ENCODE measurements at places on chromosomes 3 and 15.

DNA sequence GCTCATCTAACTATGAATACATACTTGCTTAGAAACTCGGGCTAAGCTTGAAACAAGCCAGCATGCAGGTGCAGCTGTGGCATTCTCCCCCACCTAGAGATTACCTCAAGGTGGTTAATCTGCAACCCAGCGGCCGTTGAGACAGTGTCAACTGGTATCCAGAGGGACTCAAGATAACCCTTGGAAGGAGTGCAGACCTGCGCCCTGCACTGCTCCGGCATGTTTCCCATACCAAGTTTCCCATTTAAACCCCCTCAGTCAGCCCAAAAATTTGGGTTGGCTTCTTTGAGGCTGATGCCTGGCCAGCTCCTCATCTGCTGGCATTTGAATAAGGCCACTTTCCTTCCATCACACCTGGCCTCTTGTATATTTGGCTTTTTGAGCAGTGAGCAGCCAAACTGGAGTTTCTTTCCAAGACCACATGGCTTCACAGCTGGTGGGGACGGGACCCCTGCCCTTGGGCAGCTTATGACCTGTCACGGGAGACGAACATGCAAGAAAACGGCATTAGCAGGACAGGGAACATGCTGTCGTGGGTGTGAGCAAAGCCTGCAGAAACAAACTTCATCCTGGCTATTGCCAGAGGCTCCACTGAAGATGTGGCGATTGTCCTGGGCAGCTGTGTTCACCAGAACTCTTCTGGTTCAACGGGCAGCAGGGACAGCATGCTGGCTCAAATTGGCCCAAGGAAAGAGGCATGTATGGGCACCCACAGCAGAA lies 98.2 kb downstream of the PLXNA1 start:
- DNase-seq: no peak

GRCh38 chr3:123859177-123859576 lies 25.0 kb downstream of the MYLK start:
- DNase-seq: no peak

DNA sequence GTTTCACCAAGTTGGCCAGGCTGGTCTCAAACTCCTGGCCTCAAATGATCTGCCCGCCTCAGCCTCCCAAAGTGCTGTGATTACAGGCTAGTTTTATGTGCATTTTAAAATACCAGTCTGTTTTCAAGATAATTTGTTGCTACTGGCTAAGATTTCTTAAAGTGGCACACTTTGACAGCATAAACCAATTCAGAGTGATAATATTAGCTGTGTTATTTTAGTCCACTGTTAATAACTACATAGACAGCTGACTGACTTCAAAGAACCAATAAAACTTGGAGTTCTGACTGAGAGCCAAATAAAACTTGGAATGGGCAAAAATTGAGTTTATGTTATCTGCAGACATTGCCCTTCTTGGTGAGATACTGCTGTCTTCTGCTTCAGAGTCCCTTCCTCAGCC lies 291.8 kb downstream of the UBE2E2 start:
- no peak for DNase-seq

DNA sequence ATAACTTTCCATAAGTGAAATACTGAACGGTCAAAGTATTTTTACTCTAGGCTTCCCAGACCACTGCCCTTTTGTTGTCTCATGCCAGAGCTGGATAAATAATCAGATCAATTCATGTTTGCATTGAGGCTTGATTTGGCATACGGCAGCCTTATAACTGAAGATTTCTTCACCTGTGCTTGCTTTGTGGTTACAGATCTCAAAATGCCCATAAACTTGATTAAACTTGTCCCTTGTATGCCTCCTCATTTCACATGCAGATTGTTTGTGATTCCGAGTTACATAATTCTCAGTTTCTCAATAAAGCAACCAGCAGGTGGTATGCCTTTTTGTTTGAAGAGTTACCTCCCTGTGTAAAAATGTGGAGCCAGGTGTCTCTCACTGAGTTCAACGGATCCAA lies 211.4 kb upstream of the LRIG1 start:
- DNase-seq: no peak

DNA sequence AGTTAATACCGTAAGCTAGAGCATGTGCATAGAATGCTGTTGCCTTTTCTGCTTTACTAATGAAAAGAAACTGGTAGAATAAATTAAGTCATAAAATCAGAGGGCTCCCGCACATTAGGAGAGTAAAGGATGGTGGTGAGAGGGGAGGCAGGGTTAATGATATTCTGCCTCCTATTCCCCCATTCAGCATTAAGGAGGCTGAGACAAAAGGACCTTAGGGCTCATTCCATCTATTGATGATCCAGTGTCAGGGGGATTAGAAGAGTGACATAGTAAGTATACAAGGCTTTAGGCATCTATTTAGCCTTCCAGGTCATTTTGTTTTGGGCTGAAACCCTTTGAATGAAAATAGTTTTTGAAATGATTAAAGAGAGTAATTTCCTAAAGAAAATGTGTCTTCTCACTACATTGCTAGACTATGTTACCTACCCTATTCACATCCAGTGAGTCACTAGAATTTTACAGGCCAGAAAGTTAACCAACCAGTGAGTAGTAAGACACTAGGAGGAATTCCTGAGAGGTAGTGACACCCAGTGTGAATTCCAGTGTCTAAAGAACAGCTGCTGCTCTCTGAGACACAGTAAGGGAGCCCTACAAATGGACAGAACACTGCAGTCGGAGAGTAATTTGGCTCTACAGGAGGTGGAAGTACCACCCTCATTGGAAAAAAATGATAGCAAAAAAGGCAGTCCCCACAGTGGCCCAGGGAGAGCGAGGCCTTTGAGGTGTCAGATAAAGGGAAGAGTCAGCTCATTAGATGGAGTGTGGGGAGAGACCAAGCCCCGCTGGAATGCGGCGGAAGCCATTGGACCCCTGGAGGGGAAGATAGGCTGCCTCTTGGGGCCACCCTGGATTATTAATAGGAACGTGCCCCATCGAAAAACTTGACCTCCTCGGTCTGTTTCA lies 67.6 kb downstream of the TUSC7 start:
- DNase-seq: no peak

DNA sequence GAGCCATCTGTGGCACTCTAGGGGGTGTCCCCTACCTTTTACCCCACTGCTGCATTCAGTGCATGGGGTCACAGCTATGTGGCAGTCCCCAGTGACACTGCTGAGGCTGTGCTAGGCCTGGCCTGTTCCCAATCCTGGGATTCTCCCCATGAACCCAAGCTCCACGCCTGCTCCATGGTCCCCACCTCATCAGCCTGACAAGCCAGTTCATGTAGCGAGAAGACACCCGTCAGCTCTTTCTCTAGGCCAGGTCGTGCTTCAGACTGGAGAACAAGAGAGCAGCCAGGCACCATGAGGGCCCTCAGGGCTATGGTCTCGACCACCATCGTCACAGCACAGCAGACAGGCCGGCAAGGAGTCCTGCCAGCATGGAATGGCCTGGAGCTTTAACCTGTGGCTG lies 72.8 kb upstream of the PRR20G start:
- DNase-seq: no peak

- no peak for DNase-seq
Measured at GRCh38 chr15:95684126-95684525, 646.4 kb upstream of the NR2F2 start.

- DNase-seq: peak; percentile 35
Measured at GRCh38 chr15:74780523-74781430, 1.1 kb upstream of the CSK start.

DNA sequence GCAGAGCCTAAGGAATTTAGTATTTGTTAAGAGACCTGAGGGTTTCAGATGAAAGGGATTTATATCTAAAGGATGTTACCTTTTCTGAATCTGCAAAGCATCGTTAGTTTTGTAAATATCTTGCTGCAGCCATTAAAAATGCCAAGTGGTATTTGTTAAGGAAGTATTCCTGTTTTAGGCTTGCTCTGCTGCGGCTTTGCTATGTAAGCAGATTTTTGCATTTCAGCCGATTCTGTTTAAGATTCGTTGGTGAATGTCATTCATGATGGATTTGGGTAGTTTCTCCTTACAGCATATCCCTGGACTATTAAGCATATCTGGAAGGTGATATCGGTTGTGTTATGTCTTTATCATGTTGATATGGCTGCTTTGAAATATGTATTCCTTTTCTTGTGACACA lies 1.0 kb downstream of the USP8 start:
- DNase-seq: peak; percentile 27

- no peak for DNase-seq
Measured at GRCh38 chr15:100728371-100729201, 126.2 kb downstream of the ASB7 start.

- DNase-seq: no peak
Measured at GRCh38 chr3:108724101-108724500, 33.1 kb downstream of the RETNLB start.

- no peak for DNase-seq
Measured at GRCh38 chr15:63797901-63798300, 35.8 kb downstream of the HERC1 start.

DNA sequence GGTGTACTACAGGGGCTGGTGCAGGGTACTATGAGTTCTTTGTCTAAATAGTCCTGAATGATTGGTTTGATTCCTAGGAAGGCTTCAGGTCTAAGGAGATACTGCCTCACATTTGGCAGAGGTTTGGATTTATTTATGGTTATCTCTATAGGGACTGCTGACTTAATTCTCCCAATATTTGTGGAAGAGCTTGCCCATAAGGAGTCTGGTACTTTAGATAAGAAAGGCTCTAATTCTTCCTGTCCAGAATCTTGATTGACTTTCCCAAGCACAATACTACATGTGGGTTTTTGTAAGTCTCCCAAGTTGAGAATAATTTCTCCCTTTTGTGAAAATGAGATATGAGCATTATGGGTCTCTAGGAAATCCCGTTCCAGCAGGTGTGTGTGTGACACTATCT lies 36.7 kb upstream of the AP4E1 start:
- peak; percentile 12 for DNase-seq

DNA sequence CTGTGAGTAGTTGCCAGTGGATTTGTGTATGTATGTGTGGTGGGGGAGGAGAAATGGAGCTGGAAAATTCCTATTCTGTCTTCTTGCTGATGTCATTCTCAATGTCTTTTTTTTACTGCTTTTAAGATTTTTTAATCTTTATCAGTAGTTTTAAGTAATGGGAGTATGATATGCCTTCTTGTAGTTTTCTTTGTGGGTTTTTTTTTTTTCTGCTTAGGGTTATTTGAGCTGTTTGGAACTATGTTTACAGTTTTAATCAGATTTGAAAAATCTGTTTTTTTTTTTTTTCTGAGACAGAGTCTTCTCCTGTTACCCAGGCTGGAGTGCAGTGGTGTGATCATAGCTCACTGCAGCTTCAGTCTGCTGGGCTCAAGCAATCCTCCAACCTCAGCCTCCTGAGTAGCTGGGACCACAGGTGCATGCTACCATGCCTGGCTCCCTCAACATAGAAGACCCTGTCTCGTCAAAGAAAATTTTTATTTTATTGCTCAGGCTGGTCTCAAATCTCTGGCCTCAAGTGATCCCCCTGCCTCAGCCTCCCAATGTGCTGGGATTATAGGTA lies 37.1 kb downstream of the RPL39L start:
- DNase-seq: no peak

DNA sequence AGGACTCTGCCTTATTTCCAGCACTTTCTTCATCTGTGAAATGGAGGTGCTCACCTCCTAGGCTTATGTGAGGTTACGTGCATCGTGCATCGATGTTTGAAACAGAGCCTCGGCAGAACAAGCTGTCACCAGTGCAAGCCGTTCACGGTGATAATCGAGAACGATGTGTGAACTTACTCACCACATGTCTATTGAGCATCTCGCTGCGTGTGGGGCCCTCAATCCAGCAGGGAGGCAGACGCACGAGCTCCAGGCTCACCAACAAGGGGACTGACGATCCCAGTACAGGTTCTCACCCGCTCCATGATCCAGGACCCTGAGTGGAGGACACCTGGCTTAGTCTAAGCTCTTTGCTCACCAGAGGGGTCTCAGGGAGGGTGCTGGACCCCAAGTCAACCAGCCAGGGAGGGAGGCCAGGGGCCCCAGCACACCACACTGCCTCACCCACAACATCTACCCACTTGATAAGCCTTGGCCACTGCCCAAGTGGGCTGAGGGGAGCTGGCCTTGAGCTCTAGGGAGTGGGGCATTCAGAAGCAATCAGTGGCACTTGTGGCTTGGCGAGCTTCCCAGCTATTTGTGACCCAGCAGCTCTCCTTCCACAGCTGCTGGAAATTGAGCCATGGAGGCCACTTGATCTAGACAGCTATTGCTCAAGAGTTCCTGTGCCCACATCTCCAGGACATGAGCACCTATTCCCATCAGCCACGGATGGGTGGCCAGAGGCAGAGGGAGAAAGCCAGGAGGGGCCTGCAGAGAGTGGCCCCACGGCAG lies 34.4 kb upstream of the SLC6A1 start:
- DNase-seq: no peak

DNA sequence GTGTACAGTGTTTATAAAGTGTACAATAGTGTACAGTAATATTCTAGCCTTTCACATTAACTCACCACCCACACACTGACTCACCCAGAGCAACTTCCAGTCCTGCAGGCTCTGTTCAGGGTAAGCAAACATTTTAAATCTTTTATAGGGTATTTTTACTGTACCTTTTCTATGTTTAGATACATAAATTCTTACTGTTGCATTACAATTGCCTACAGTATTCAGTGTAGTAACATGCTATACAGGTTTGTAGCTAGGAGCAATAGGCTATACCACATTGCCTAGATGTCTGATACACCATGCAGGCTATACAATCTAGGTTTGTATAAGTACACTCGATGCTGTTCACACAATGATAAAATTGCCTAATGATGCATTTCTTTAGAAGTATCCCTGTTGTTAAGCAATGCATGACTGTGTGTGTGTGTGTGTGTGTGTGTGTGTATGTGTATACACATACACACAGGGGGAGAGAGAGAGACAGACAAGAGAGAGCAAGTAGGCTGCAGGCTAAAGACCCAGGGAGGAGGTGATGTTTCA lies 72.5 kb upstream of the PRR23C start:
- no peak for DNase-seq

DNA sequence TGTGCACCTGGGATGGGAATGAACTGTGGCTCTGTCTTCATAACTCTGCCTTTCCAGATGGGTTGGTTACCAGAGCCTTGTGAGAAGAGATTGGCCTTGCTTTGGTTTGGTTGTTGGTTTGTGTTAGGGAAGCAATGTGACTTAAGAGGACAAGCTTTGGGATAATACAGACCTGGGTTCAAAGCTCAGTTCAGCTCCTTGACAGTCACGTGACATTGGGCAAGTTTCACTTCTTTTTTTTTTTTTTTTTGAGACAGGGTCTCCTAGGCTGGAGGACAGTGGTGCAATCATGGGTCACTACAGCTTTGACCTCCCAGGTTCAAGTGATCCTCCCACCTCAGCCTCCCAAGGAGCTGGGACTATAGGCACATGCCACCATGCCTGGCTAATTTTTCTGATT lies 42.7 kb downstream of the CORO2B start:
- no peak for DNase-seq

DNA sequence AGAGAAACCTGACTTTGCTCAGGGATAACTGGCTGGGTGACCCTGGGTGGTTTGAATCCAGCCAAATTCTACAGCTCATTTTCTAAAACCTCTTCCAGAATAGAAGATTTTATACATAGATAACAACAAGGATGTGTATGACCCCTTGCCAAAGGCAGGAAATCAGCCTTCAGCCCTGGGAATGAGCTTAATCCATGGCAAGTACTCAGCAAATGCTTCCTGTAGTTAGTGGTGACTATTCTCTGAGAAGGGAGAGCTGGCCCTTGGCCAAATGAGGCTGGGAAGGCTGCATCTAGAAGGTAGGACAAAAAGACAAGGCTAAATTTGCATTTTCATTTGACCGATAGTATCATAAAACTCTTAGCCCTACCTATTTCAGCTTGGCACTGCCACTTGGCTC lies 4.6 kb upstream of the HACD3 start:
- peak; percentile 7 for DNase-seq

Measured in erythroblast (primary cell).